ENCODE measurements at places on chromosomes 5 and 9.

DNA sequence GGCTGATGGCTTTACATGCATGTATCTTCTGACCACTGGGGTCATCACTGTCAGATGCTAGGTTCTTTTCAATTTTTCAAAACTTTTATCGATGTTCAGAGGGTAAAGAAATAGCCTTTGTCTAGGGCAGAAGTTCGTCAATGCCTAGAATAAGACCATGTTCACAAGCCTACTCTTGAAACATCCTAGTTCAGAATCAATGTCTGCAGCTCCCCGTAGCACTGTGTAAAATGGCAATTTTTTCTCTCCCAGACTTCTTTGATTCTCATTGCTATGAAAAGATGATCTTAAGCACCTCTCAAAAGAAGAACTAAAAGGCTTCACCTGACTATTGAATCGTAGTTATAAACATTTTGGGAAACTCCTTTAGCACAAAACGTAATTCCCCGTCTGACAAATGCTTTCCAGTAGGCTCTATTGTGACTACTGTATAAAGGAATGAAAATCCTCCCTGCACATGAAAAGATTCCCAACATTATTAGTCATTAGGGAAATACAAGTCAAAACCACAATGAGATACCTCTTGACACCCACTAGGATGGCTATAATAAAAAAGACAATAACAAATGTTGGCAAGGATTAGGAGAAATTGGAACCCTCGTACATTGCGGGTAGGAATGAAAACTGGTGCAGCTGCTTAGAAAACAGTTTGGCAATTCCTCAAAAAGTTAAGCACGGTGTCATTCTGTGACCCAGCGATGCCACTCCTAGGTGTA lies 263.5 kb downstream of the ARHGAP26 start:
- peak; percentile 88 for DNase-seq

- no peak for DNase-seq
Observed at GRCh38 chr9:93237540-93237939, 53.6 kb downstream of the WNK2 start.

DNA sequence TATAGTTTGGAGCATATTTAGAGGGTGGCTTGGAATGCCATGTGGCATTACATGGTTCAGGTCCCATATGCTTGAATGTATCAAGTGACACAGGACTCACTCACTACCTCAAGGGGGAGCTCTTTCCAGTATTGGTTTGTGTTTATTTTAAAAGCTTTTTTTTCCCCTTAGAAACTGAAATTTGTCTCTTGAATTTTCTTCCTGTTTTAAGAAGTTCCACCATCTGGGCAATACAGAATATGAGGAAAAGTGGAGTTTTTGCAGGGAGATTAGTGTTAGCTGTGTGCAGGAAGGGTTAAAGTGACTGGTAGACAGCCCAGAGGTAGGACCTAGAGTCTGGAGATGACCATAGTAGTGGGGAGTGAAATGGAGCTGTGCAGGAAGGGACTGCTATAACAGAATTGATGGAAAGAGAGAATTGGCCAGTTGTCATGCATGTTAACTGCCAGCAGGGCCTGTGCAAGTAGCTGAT lies 36.6 kb downstream of the CTNNA1 start:
- DNase-seq = peak; percentile 47

DNA sequence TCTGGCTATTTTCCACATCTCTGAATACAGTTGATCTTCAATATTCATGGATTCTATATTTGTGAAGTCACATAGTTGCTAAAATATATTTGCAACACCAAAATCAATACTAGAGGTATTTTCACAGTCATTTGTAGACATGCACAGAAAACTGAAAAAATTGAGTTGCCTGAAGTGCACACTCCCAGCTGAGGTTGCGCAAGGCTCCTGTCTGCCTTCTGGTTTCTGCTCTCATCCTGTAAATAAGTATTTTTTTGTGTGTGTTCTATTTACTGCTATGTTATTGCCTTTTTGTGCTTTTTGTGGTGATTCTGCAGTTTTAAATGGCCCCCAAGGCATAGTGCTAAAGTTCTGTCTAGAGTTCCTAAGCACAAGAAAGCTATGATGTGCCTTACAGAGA lies 371.1 kb upstream of the GRAMD2B start:
- peak; percentile 31 for DNase-seq

DNA sequence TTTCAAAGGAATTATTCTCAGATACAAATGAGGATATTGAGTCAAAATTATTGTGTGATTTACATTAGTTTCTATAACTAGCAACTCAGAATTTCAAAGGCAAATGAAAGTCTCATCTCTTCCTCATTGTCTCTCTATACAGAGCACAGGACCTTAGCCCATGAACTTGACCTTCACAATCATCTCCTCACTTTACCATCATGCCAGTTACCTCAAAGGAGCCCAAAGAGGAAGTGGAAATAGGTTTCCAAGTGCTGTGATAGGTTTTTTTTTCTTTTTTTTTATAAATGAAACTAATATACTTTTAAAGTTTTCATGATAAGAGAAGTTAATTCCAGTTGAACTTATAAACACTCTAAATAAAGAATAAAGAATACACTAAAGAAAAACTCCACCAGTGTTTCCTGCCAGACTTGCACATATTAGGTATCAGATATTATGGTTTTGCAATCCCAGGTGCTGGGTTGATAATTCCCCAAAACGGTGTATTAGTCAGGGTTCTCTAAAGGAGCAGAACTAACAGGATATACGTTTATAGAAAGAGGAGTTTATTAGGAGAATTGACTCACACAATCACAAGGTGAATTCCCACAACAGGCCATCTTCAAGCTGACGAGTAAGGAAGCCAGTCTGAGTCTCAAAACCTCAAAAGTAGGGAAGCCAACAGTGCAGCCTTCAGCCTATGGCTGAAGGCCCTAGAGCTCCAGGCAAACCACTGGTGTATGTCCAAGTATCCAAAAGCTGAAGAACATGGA lies 50.1 kb upstream of the ADAMTS16 start:
- no peak for DNase-seq

- no peak for DNase-seq
Observed at GRCh38 chr5:135644816-135645215, 66.0 kb upstream of the CXCL14 start.

- DNase-seq = no peak
Observed at GRCh38 chr9:128297221-128297773, 21.2 kb downstream of the SWI5 start.

- DNase-seq = no peak
Observed at GRCh38 chr5:107478068-107478641, 192.6 kb downstream of the EFNA5 start.

- DNase-seq = peak; percentile 2
Observed at GRCh38 chr9:30967476-30967875, 1417.0 kb upstream of the ACO1 start.

GRCh38 chr5:110377943-110378342 lies 348.5 kb downstream of the TMEM232 start:
- peak; percentile 50 for DNase-seq

DNA sequence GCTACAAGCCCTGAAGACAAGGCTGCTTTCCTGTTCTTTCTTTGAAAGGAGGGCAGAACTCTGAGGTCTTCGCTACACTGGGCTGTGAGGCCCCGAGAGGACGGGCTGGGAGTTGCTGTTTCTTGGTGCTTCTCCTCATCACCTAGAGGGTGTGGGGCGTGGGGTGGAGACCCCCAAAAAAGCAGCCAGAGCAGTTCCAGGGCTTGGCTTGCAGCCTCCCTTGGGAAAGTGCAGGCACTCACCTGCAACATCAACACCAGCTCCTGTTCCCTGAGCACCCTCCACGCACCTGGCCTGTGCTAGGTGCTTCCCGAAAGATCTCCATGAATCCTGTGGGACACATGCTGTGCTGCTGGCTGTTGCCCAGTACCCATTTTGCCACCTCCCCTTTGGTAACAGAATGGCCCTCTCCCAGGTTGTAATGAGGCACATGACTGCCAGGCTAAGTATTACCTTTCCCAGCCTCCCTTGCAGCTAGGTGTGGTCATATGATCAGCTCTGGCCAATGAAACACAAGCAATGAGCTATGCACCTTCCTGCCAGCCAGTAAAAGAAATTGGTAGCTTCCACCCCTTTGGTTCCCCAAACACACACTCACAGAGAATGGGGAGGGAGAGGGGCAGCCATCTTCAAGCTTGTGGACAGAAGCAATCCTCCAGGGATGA lies 146.0 kb downstream of the C9orf50 start:
- DNase-seq = no peak

DNA sequence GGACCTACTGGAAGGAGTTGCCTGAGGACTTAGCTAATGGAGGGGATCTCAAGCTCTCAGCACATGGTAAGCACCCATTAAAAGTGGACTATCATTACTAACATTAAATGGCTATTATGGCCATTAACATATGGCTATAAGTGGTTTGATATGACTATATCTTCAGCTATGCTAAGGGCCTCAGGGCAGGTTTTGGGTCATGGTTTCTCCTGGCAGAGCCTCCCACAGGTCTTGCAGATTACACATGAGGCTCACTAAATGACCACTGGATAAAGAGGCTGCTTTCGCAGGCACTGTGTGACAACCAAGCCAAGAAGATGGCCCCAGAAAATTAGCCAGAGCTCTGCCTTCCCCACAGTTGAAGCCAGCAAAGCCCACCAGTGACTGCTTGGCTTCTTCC lies 15.4 kb downstream of the CCNJL start:
- DNase-seq = no peak
